Brain (organoid and tissue), 16 donors: ENCODE measurements at places on chromosomes 7 and 10.

DNA sequence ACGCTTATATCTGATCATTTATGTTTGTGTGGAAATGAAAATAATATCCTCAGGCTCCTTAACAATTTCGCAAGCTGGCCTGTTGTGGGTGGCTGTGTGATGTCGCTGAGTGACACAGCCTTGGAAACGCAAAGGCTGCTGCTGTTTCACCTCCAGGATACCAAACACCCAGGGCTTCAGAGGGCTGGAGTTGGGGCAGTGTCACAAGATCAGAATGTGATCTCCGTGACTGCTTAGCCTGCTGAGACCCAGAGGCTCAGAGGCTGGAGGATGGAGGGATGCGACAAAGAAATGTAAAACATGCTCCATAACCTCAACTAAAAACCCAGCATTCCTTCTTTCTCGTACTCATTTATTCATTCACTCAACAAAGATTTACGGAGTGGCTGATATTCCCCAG, 37.2 kb upstream of the BMPER start:
- DNase-seq = no peak

DNA sequence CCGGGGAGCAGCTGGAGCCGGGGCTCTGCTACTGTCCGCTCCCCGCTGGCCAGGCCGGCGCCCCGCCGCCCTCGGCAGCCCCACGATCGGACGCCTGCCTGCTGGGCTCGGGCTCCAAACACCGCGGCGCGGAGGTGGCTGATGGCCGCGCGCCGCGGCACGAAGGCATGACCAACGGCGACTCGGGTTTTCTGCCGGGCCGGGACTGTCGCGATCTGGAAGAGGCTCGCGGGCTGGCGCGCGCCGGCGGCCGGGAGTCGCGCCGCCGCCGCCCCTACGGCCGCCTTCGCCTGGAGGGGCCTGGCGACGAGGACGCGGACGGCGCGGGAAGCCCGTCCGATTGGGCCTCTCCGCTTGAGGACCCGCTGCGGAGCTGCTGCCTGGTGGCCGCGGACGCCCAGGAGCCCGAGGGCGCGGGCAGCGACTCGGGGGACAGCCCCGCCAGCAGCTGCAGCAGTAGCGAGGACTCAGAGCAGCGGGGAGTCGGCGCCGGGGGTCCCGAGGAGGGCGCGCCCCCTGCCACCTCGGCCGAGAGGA, 570 bp downstream of the TBC1D12 start:
- peak; percentile 64 for DNase-seq

DNA sequence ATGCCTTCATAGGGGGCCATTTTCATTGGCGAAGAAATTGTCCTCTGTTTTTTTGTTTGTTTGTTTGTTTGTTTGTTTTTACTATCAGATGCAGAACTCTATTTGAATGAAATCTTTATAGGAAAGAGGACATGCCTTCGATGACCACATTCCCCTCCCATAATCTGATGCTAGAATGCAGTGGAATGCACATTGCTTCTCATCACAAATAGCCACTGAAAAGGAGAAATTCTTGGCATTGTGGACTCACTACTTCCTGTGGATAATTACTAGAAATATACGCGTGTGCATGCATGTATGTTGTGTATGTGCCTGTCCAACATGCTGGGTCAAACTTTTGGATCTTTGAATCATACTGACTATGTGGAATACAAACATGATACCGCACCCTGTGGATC, 70.5 kb upstream of the SFMBT2 start:
- DNase-seq = no peak

DNA sequence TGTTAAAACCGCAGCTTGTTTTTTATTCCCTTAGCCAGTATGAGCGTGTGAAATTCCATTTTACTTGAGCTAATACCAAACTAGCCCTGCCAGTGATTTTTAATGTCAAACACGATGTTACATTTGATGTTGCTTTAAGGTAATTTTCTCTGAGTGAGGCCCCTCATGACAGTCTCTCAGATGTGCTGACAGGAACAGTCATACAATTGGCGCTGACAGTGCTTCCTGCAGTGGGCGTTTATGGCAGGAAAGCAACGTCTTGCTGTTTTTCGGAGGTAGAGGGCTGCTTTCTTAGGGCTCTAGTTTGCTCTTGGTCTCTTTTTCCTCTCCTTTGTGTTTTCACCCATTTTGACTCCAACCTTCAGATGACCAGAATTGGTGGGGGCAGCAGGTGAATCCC, 19.3 kb downstream of the PON1 start:
- DNase-seq = peak; percentile 10
